ENCODE measurements at places on chromosomes 11 and 22.

DNA sequence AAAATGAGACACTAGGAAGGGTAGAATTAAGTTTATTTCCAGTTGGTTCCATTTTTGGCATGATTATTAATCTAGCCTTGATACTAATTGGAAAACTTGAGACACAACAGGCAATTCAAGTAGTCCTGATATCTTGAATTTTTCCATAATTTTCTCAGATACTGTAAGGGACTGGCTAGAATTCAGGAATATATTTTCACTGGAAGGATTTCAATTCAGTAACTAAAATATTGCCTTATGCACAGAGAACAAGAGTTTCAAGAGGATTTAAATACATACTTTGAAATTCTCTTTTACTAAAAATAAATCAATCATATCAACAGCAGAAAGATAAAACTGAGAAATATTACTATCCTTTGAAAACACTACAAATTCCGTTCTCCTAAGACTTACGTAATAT lies 632.9 kb downstream of the LRRC4C start:
- DNase-seq: no peak

DNA sequence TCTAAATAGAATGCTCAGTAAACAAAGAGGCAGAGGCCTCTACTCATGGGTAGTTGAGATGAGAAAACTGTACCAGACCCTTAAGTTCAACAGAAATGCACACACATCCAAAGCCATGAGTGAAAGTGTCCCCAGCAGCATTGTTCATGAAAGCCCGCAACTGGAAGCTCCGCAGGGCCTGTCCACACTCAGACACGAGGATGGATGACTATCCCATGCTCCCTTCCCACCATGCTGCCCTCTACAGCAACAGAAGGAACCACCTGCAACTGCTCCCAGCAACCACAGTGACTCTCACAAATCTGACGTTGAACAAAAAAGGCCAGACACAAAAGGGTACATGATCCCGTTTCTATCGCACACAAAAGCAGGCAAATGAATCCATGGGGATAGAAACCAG lies 76.9 kb upstream of the ANO1 start:
- DNase-seq: no peak

DNA sequence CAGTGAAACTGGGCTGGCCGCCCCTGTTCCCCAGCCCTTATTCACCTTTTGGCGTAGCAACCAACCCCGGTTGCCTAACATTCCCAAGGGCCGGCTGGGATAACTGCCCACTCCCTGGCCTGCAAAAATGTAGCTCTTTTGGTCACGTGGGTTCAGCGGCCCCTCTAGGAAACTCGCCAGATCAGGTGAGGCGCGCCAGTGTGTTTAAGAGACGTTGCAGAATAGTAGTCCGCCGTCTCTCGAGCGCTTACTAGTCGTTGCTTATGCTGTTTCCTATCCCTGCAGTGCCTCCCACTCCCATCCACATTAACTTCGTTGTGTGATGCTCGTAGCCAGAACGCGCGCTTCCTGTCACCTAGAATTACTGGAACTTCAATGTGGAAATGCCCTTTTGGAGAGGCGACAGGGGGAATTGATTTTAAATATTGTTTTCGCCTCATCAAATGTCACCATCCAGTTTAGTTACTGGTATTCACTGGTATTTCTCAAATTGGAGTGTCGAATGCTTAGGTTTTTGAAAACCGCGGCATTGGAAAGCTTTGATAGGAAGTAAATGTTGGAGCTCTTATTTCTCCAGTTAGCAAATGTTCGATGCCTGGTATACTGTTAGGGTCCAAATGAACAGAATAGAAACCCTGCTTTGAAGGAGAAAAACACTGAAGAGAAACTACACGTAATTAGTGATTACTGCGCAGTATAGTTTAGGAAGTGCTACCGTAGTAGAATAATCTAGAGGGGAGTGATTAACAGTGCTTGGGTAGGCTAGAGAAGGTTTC lies 823 bp downstream of the CEP57 start:
- DNase-seq: peak; percentile 67

GRCh38 chr11:39541945-39542351 lies 1917.5 kb downstream of the LRRC4C start:
- no peak for DNase-seq

DNA sequence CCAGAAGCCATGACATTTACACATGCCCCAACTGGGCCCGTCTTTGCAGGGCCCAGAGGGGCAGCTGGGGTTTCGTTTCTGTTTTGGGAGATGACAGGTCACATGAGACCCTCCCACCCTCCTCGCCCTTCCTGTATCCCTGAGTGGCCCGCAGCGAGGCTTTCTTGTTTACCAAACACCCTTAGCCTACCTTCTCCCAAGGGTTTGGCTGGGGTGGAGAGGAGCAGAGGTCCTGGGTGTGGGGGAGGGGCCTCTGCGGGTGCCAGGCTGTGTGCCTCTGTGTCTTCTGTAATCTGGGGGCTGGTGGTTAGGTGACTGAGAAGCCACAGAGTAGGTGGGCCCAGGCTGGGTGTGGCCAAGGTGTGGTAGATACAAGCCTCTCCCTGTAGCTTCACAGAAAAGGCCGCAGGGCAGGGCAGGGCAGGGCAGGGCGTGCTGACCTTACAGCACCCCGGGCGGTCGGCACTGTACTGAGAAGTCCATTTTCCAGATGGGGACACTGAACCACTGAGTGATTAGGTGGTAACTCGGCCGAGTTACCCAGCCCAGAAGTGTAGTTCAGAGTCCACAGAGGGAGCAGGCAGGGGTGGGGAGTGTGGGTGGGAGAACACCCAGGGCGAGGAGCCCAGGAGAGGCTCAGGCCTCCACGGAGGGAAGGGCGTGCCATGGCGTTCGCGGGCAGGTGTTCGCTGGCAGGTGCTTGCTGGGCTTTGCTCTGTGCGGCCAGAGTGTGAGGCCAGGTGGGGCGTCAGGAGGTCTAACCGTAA lies 8.7 kb downstream of the PRR5 start:
- no peak for DNase-seq

GRCh38 chr11:2215561-2216399 lies 44.2 kb upstream of the TH start:
- DNase-seq: no peak
